Activated T-helper 2 cell treated with anti-CD3 and anti-CD28 coated beads, Interferon-gamma antibody, Interleukin-2, Interleukin-4, amounts not matched to agents 10 μg/mL and 5 μg/mL and 100 μg/mL, durations not matched to agents 14 hours and 24 hours and 36 hours (primary cell): ENCODE measurements at places on chromosomes 5 and 9. TPM values are rescaled to one million over a fixed set of nuclear protein-coding genes. Genes with fewer than 3 reads are reported as not detected.

The ORM2 gene
- total RNA-seq = not detected in 2 replicates

The SYK gene
- total RNA-seq = 0.23 and 0.80 TPM in 2 replicates

The IRX2 gene
- not detected in 2 replicates for total RNA-seq

The PRDM12 gene
- 0.21 and 0.28 TPM in 2 replicates for total RNA-seq

GRCh38 chr9:71544464-71544863 is 223.8 kb downstream of the CEMIP2 start:
- no peak for DNase-seq

DNA sequence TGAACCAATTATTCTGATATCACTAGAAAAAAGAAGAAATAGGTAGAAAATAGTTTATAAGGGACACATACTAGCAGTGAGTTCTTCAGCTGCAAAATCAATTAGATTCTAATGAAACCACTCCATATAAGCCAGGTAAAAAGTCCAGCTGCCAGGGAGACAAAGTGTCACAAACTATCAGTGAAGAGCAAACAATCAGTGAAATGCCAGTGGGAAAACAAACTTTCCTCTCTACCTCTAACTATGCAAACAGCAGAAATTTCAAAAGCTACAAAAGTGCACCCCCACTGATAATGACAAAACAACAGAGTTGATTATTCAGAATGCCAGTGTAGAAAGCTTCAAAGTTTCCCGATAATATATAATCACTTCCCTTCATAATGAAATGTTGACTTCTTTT is 637.2 kb upstream of the ITGA1 start:
- no peak for DNase-seq

- no peak for DNase-seq
Observed at GRCh38 chr9:81671880-81672280, 17.5 kb downstream of the TLE1 start.

GRCh38 chr5:141484641-141485311 is at the start of gene PCDHGC4:
TSS of gene PCDHGC4 (plus strand) at chr5:141485030. CDS start at chr5:141485174, 144 bp downstream.
- DNase-seq = no peak

- no peak for DNase-seq
Observed at GRCh38 chr9:2231829-2232228, 216.7 kb downstream of the SMARCA2 start.

GRCh38 chr5:1032011-1032410 is 23.4 kb downstream of the NKD2 start:
- DNase-seq = no peak

- no peak for DNase-seq
Observed at GRCh38 chr9:113558632-113559502, 95.3 kb downstream of the RGS3 start.
